ENCODE measurements at places on chromosomes 6 and 20. TPM values are rescaled to one million over a fixed set of nuclear protein-coding genes. Genes with fewer than 3 reads are reported as not detected.

GRCh38 chr6:159114569-159114968 lies 54.6 kb upstream of the FNDC1 start:
- H3K36me3 ChIP-seq: no peaks in the 10 kb centered on the region
- H3K4me3 ChIP-seq: no peak overlapping the region
- no peak overlapping the region for H3K27ac ChIP-seq
- H3K27me3 ChIP-seq: no peaks in the 10 kb centered on the region
- DNase-seq: no peak

C6orf132 gene
- 0.27 TPM for total RNA-seq

- no peak for DNase-seq
- no peaks in the 10 kb centered on the region for H3K36me3 ChIP-seq
- H3K4me3 ChIP-seq: no peak overlapping the region
Measured at GRCh38 chr20:25076201-25076600, 5.7 kb downstream of the VSX1 start.

DNA sequence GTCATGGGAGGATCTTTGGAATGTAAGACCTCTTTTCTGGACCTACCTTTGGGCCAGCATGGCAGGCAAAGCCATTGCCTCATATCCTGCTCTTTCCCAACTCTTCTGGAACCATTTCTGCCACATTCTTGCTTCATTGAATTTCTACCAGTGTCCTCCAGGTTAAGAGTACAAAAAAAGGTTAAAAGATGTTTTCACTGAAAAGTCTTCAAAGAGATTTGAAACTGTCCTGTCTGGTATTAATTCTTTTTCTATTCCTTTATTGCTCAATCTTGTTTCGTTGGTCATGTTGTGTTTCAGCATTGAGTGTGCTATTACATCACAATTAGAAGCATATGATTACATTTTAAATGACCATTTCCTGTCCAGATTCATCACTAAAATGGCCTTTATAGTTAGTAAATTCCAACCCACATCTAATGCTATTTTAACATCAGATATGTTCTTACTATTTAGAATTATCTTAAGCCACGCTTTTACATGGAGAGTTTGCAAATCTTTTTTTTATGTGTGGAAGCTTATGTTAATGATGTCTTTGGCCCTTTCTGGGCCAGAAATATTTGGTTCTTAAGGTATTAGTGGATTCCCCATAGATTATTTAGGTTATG lies 450.9 kb downstream of the GJA1 start:
- no peaks in the 10 kb centered on the region for H3K36me3 ChIP-seq
- H3K27me3 ChIP-seq: no peaks in the 10 kb centered on the region
- H3K4me3 ChIP-seq: no peak overlapping the region

TMEM170B gene
- total RNA-seq: 19.8 TPM

DNA sequence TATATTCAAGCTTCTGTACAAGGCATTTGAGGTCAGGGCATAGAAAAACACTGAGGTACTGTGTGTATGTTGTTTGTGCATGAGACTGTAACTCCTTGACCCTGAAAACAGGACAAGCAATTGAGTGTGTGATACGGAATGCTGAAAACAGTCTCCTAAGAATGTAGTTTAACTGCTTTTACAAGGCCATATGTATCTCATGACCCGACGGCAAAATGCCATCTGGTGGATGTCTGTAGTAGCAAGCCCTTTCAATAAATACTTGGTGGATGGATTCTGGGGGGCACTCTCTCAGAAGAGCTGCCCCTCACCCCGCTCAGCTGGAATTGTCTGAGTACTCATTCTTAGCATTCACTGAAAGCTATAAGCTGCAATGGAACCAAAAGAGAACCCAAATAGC lies 69.3 kb upstream of the EYS start:
- H3K27me3 ChIP-seq: no peaks in the 10 kb centered on the region
- no peaks in the 10 kb centered on the region for H3K4me1 ChIP-seq
- DNase-seq: no peak
- H3K4me3 ChIP-seq: no peak overlapping the region
- H3K27ac ChIP-seq: no peak overlapping the region

GMDS gene
- 30.8 TPM for total RNA-seq

DNA sequence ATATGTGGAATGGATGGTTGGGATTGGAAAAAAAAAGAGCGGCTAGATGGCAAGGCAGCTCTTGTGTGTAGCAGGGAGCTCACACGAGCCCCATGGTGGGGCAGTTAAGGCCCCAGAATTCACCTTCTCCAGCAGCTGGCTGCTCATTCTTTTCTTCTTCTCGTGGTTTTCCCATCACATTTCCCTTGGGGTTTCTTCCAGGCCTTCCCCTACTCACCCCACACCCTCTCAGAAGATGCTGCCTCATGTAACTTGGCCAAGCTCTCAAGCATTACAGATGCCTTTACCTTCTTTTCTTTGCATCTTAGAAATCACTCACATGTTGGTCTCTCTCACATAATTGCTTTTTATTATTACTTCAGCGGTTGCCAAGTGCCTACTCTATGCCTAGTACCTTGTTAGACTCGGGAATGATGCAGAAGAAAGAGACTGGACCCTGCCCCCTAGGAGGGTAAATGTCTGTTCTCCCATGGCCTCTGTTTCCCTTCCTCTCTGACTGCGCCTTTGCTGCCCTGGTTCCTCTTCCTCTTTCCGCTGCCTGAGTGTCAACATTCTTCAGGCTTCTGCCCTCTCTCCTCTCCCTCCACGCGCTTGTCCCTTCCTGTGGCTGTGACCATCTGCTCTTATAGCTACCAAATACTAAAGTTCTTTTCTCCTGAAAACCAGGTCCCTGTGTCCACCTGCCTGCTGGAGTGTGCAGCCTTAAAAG lies 28.6 kb downstream of the PPARD start:
- no peaks in the 10 kb centered on the region for H3K36me3 ChIP-seq
- no peak overlapping the region for H3K4me3 ChIP-seq
- peak overlapping the region; percentile 72 for H3K27ac ChIP-seq
- peaks cover 34% of the 10 kb centered on the region for H3K4me1 ChIP-seq
- H3K27me3 ChIP-seq: no peaks in the 10 kb centered on the region

TAP2 gene
- total RNA-seq: 77.9 TPM

GRCh38 chr20:8798505-8798904 lies 270.4 kb upstream of the PLCB4 start:
- no peaks in the 10 kb centered on the region for H3K4me1 ChIP-seq
- DNase-seq: no peak
- H3K27ac ChIP-seq: no peak overlapping the region
- no peaks in the 10 kb centered on the region for H3K36me3 ChIP-seq
- no peaks in the 10 kb centered on the region for H3K27me3 ChIP-seq

DNA sequence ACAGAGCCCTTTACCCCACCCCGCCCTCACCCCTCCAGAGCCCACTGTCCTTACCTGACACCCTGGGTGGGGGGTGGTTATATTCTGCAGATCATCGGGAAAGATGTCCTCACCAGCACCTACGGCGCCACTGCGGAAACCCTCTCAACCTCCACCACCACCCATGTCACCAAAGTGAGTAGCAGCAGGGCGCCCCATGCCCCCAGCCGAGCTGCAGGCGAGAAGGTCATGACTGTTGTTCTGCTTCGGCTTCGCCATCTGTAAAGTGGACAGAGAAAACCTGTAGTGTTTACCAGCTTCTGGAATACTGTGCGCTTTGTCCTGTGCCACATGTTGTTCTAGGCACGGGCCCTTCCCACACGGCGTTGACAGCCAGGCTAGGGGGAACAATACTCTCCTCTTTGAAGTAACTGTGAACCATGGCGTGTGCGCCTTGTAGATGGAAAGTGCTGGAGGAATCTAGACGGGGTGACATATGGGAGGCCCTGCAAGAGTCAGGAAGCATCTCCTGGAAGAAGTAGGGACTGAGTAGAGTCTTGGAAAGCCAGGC lies 16.5 kb upstream of the AAR2 start:
- no peaks in the 10 kb centered on the region for H3K27me3 ChIP-seq
- H3K4me3 ChIP-seq: no peak overlapping the region
- H3K36me3 ChIP-seq: peaks cover 5% of the 10 kb centered on the region
- H3K4me1 ChIP-seq: no peaks in the 10 kb centered on the region

GRCh38 chr6:28841290-28841689 lies 82.5 kb downstream of the TRIM27 start:
- H3K27ac ChIP-seq: no peak overlapping the region
- no peaks in the 10 kb centered on the region for H3K36me3 ChIP-seq
- no peak for DNase-seq
- H3K27me3 ChIP-seq: peaks cover 7% of the 10 kb centered on the region
- H3K4me1 ChIP-seq: peaks cover 25% of the 10 kb centered on the region
- H3K4me3 ChIP-seq: no peak overlapping the region

- H3K27ac ChIP-seq: no peak overlapping the region
- DNase-seq: peak; percentile 80
- H3K4me3 ChIP-seq: no peak overlapping the region
- H3K27me3 ChIP-seq: no peaks in the 10 kb centered on the region
- no peaks in the 10 kb centered on the region for H3K36me3 ChIP-seq
Measured at GRCh38 chr6:41278699-41279405, 7.6 kb downstream of the TREM1 start.

DNA sequence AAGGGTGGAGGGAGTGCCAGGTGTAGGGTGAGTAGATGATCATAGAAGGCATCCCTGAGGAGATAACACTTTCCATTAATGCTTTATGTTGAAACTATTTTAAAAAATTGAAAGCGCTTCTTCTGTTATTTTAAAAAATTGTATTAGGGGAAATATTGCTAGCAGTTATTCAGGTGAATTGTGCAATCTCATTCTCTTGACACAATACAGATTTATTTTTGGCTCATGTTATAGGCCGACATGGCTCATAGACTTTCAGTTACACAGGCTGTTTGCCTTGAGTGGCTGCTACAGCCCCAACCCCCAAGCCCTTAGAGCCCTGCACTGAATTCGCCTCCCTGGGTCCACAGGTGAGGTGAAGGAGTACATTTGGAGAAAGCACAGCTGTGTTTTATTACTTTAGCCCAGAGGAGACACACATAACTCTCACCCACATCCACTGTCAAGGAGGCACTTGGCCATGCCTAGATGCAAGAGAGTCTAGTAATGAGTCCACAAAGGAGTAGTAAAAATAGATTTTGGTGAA lies 228.2 kb downstream of the RFPL4B start:
- no peaks in the 10 kb centered on the region for H3K4me1 ChIP-seq
- no peaks in the 10 kb centered on the region for H3K27me3 ChIP-seq
- no peak overlapping the region for H3K27ac ChIP-seq
- H3K36me3 ChIP-seq: no peaks in the 10 kb centered on the region
- H3K4me3 ChIP-seq: no peak overlapping the region

RAD21L1 gene
- not detected for total RNA-seq

DNA sequence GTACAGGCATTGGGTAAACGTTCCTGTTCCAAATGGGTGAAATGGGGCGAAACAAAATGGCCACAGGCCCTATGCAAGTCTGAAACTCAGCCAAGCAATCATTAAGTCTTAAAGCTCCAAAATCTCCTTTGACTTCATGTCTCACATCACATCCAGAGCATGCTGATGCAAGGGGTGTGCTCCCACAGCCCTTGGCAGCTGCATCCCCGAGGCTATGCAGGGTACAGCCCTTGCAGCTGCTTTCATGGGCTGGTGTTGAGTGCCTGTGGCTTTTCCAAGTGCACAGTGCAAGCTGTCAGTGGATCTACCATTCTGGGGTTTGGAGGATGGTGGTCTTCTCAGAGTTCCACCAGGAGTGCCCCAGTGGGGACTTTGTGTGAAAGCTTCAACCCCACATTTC lies 270.0 kb upstream of the CDYL start:
- no peaks in the 10 kb centered on the region for H3K36me3 ChIP-seq
- DNase-seq: no peak
- H3K27me3 ChIP-seq: no peaks in the 10 kb centered on the region
- H3K27ac ChIP-seq: no peak overlapping the region
- no peaks in the 10 kb centered on the region for H3K4me1 ChIP-seq

DNA sequence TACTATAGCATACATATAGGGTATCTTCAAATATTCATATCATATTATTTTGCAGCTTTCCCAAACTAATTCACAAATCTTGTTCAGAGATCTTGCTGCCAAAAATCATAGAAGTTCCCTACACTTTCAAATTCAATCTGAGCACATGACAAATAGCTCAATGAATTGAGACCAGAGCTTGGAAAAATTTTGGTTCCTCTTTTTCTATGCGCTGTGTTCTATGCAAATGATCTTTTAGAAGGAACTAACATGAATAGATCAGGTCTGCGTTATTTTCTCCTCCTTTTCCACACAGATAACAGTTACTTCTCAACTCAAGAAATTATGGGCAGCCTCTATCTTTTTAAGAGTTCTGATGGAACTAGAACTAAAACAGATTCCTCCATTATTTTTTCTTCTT lies 316.3 kb downstream of the ARHGAP18 start:
- no peaks in the 10 kb centered on the region for H3K36me3 ChIP-seq
- no peaks in the 10 kb centered on the region for H3K4me1 ChIP-seq
- H3K27me3 ChIP-seq: no peaks in the 10 kb centered on the region
- DNase-seq: no peak
- no peak overlapping the region for H3K27ac ChIP-seq

GRCh38 chr6:6725468-6726209 lies 137.1 kb downstream of the LY86 start:
- peaks cover 4% of the 10 kb centered on the region for H3K27me3 ChIP-seq
- H3K36me3 ChIP-seq: no peaks in the 10 kb centered on the region
- DNase-seq: no peak
- H3K4me1 ChIP-seq: peaks cover 22% of the 10 kb centered on the region

DNA sequence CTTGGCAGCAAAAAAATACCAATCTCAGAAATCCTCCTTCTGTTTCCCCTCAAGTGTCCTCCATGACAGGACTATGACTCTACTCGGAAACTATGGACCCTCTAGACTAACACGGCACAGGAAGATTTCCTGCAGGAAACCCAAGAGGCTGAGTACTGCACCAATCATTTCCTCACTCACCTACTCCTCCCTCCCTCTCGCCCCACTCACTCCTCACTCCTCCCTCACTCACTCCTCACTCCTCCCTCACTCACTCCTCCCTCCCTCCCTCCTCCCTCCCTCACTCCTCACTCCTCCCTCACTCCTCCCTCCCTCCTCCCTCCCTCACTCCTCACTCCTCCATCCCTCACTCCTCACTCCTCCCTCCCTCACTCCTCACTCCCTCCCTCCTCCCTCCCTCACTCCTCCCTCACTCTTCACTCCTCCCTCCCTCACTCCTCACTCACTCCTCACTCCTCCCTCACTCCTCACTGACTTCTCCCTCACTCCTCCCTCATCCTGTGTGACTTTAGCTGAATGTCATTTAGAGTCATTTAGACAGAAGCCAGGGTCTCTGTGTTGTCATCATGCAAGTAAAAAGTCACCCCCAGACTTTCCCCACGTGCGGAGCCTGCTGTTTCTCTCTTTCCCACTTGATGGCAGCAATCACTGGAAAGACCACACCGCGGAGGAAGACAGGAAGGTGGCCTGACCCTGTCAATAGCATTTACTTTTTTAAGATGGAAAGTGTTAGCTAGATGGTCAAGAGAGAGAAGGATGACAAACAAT lies 226.8 kb upstream of the PDE10A start:
- H3K27me3 ChIP-seq: no peaks in the 10 kb centered on the region

DNA sequence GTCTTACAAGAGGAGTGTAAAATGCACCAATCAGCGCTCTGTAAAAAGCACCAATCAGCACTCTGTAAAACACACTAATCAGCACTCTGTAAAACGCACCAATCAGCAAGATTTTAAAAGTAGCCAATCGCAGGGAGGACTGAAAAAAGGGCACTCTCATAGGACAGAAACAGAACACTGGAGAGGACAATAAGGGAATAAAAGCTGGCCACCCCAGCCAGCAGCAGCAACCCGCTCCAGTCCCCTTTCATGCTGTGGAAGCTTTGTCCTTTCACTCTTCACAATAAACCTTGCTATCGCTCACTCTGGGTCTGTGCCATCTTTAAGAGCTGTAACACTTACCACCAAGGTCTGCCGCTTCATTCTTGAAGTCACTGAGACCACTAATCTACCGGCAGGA lies 1.7 kb upstream of the AIG1 start:
- DNase-seq: no peak
- H3K27ac ChIP-seq: no peak overlapping the region
- H3K4me3 ChIP-seq: no peak overlapping the region

All from spleen (tissue), 13 donors.